CD4-positive, alpha-beta T cell treated with Interleukin-15 for 4 hours (primary cell): ENCODE measurements at places on chromosomes 3 and 15.

DNA sequence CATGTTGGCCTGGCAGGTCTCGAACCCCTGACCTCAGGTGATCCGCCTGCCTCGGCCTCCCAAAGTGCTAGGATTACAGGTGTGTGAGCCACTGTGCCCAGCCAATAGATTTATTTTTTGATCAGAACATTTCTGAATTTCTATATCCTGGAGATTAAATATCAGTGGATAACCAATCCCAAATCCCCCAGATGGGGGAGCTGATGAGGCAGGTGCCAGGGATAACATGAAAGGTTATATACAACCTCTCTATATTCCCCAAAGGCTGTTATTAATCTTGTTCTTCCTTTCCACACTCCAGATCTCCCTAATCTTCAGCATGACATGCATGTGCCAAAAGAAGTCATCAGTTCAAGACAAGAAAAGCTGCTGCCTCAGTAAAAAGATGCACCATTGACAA is 112.3 kb downstream of the WDR76 start:
- DNase-seq: no peak

DNA sequence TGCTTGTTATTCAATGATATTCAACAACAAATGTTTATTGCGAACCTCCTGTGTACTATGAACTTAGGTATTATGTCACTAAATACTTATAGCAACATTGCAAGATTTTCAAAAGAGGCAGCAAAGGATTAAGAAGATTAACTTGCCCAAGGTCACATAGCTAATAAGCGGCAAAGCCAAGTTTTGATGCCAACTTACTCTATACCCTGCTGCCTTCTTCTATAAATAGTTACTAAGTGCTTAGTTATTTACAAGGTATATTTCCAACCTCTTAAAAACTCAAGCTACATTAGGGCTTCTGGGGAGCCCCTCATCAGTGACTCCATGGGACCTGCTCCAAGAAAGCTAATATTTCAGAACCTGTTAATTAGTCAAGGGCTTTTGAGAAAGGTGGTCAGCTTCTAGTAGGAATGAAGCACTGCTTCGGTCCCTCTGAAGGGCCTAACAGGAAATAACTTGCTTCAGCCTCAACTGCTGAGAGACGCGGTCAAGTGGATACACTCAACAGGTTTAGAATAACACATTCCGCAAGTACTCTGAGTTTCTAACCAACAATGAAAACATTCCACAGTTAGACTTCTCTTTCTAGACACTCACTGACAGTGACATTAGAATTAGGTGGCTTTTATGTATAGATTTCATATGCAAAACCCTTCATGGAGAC is 125.5 kb downstream of the DGKG start:
- DNase-seq: no peak

GRCh38 chr3:120726791-120727190 is 15.5 kb downstream of the RABL3 start:
- no peak for DNase-seq

DNA sequence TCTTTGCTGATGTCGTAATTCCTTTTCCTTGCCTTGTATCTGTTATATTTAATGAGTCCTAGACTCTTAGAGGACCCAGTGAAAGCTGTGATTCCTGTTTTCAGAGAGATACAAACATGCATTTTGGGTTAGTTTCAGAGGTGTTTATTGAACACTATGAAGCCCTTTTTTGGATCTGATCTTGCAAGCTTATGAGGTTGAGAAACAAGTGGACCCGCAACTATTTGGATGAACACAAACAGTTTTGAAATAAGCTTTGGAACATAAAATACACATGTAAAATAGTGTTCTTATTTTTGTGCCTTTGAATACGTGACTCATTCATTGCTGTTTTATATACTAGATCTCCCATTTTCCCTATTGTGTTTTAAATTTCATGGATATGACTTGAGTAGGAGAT is 33.5 kb downstream of the SNRK start:
- no peak for DNase-seq

DNA sequence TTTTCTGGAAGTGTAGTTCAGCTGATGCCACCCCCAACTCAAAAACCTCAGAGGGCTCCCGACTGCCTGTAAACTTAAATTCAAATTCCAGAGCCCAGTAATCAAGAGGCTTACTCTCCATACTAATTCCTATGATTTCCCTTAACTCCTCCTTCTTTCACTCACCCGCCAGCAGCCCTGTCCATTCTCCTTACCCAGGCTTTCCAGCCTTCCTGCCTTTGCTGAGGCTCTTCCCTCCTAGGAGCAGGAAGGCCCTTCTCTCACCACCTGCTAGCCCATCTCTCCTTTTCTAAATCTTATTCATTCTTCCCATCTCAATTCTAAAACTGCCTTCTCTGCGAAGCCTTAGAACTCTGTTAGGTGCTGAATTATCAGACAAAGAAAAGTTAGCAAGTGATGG is 30.4 kb downstream of the RORA start:
- DNase-seq: no peak

GRCh38 chr3:126313166-126313565 is 44.0 kb downstream of the KLF15 start:
- DNase-seq: no peak

DNA sequence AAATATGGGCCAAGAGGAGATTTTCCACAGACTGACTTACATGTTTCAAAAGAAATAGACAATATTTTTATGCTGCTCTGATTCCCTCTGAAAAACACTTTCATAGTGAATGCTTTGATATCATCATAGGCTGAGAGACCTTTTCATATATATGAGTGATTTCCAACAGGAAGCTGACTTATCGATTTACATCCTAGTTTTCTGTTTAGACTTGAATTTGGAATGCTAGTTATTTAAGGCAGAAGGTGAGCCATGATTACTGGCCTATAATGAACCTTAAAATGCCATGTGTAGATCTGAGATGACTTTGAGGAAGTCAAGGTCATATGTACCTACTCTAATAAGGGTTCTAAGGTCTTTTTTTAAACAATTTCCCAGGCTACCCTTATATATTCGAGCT is 1126.1 kb downstream of the ROBO1 start:
- no peak for DNase-seq

GRCh38 chr15:72047020-72047419 is 70.9 kb downstream of the MYO9A start:
- DNase-seq: no peak

- DNase-seq: no peak
These were observed 13.3 kb upstream of the MYZAP start for GRCh38 chr15:57578288-57578900.

DNA sequence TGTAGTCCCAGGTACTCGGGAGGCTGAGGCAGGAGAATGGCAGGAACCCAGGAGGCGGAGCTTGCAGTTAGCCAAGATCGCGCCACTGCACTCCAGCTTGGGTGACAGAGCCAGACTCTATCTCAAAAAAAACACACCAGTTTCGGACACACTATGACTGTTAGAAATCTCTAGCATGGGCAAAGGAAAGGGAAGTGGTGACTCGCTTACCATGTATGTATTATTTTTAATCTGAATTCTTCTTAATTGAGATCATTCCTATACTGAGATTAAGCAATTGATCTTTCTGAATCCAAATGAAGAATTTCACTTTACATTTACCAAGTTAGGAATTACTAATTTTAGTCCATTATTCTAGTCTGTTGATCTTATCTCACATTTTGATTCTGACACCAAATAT is 459.2 kb upstream of the ALCAM start:
- DNase-seq: no peak

DNA sequence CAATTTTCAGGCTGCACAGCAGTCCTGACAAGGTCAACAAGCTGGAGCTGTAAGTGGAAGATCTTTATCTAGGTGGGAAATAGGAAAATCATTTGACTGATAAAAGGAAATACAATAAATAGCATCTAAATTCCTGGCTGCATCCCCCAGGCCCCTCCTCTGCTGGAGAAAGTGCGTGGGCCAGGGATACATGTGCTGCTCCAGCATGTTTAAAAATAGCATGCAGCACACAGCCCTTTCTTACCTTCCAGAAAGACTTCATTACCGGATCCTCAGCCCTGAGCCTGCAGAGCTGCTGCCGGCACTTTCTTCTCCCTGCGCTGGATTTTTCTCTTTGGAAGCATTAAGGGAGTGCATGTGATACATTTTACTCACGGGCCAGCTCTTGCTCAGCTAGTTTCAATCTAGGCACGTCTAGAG is 77.3 kb downstream of the HMG20A start:
- no peak for DNase-seq

DNA sequence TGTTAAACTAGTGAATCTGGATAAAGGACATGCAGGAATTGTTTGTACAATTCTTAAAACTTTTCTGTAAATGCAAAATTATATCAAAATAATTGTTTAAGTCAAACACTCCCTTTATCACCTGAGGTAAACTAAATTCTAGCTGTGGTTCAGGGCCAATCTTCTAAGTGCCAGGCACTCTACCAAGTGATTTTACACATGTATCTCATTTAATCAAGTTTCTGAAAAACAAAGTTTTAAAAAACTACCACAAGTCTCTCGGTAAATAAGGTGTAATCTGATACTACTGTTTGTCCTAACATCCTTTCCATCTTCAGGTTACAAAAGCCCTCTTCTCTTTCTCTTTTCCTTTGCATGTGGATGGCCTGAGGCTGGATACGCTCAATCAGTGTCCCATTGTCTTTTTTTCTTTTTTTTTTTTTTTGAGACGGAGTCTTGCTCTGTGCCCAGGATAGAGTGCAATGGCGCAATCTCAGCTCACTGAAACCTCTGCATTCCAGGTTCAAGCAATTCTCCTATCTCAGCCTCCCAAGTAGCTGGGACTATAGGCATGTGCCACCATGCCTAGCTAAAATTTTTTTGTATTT is 19.3 kb downstream of the IFT80 start:
- DNase-seq: no peak

GRCh38 chr3:67692621-67693020 is 38.2 kb upstream of the SUCLG2 start:
- DNase-seq: no peak

- DNase-seq: no peak
These were observed 76.1 kb downstream of the CLDN11 start for GRCh38 chr3:170494766-170495165.

DNA sequence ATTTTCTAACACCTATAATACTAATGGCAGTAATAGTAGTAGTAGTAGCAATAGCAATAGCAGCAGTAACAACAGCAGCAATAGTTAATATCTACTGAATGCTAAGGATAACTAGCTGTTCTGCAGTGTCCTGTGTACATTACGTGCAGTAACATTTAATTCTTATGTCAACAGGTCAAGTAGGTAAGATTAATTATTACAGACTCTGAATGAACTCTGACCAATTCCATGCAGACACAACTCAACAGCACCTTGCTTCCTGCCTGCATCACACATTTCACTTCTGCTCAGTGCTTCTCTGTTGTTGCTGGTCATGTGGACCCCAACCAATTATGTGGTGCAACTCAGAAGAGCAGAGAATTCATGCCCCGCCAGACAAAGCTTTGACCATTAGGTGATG is 39.9 kb upstream of the ARHGEF26 start:
- no peak for DNase-seq

- DNase-seq: no peak
These were observed 35.0 kb upstream of the PLCL2 start for GRCh38 chr3:16849795-16850194.

- DNase-seq: no peak
These were observed 24.5 kb upstream of the SOX2 start for GRCh38 chr3:181687190-181687589.

GRCh38 chr15:56532721-56533460 is 68.0 kb upstream of the MNS1 start:
- no peak for DNase-seq

GRCh38 chr3:54870423-54870822 is 57.4 kb downstream of the LRTM1 start:
- DNase-seq: no peak

- DNase-seq: no peak
These were observed 6.4 kb downstream of the PSTPIP1 start for GRCh38 chr15:77001351-77001750.

DNA sequence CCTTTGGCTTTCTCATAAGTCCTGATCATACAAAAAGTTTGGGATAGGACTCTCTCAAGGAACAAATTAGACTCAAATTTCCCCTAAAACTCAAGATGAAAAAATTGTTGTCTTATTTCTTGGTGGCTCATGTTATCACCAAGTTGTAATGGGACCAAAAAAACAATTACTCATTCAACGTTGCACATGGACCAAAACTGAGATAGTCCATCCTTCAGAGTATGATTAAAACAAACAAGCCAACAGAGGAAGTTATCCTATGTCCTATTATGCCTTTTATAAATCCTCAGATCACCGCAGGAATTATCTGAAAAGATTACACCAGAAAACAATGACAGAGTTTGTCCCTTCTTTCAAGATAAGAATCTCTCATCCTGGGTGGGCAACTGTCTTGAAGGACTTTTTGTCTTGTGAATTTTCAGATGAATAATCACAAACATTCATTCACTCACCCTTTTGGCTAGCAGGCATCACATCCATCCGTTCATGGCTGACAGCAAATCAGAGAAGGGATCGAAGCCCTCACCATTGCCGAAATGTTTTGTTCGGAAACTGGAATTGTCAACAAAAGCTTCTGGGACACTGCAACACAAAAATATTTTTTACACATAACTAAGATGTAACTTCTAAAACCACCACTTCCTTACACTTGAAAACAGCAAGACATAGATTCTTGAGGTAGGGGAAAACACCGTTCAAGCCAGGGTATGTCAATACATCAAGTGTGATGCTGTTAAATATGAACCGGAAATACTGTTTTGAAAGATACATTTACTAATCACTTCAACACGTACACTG is 90.4 kb downstream of the FOXP1 start:
- peak; percentile 70 for DNase-seq

- DNase-seq: no peak
These were observed 79.8 kb downstream of the SEMA5B start for GRCh38 chr3:122947738-122948137.

DNA sequence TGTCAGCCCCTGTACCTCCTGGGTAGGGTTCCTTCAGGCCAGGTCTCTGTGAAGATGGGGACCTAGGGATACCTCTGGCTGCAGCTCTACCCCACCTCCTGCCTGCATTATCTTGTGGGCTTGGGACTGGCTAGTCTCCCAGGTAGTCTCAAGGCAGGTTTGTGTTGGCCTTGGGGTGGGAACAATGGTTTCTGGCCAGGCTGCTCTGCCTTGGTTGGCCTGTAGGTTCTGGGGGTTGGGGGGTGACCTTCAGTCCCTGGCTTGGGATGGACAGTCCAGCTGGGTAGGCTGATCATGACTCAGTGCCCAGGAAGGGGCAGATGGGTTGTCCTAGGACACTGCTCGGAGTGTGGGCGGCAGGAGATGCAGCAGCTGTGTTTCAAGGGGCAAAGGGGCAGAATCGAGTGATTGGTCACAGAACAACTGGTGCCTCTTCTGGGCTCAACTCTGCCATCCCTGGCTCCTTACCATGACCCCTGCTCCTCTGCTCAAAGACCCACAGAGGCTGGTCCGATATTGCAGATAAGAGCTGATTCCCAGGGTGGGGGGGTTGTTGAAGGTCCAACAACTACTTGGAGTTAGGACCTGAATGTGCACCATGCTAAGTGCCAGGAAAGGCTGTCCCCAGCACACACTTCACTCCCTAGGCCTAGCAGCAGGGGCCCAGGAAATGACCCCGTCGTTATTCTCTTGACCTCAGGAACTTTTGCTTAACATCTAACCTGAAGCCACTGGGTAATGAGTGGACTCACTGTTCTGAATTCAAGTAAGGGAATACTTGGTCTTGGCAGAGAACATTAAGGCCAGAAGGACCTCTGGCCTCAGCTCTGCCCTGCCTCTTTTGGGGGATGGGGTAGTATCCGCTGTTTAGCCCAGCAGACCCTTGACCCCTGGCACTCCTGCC is 18.1 kb upstream of the BSN start:
- no peak for DNase-seq

GRCh38 chr15:80636675-80637074 is 58.4 kb upstream of the ABHD17C start:
- no peak for DNase-seq
